ENCODE measurements at places on chromosomes 2 and 18.

- no peak for DNase-seq
Observed at GRCh38 chr2:223870840-223871611, 33.6 kb upstream of the AP1S3 start.

- DNase-seq = peak; percentile 50
Observed at GRCh38 chr2:51734115-51734514, 702.2 kb upstream of the NRXN1 start.

- DNase-seq = no peak
Observed at GRCh38 chr2:182324665-182325064, 102.2 kb downstream of the PDE1A start.

GRCh38 chr2:51158251-51158650 lies 126.3 kb upstream of the NRXN1 start:
- no peak for DNase-seq

DNA sequence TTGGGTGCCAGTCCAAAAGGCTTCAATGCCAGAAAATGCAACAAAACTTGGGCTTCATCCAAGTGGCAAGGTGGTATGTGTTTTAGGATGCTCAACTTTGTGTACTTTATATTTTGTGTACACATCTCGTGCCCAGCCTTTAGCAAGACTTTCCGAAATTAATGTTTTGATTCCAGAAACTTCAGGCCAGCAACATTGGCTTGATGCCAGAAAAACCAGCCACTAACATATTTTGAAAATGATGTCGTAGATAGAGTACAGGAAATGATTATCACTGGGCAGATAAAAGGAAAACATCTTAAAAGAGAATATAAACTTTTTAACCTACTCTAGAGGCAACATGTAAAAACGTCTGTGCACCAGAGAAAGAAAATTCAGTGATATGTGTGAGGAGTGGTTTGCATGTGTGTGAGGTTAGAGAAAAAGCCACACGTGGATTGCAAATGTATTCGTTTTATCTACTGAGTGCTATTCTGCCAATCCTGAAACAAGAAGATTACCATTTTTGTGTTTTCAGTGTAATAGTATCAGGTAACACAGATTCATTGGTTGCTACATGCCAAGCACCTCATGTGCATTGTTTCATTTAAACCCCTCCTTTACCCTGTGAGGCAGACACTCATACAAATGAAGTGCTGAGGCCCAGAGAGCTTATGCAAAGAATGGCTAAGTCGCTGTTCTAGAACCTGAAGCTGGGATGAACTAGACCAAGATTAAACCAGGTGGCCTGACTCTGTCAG lies 264.8 kb downstream of the C1D start:
- DNase-seq = no peak

DNA sequence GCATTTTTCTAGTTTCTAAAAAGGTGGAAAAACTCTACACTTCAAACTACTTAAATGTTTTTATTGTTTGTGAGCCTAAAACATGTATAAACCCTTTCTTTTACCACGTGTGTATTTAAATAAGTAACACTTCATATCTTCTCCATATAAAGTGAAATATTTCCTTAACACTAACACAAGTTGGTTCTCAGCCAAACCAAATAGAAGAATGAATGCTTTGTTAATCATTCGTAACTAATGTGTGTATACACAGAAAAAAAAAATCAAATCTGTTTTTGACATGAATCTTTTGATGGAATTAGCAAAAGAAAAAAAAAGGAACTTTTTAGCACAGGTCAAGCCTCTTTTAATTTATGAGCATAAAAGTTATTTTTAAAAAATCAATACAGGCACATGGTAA lies 89.3 kb downstream of the EHBP1 start:
- DNase-seq = peak; percentile 46

DNA sequence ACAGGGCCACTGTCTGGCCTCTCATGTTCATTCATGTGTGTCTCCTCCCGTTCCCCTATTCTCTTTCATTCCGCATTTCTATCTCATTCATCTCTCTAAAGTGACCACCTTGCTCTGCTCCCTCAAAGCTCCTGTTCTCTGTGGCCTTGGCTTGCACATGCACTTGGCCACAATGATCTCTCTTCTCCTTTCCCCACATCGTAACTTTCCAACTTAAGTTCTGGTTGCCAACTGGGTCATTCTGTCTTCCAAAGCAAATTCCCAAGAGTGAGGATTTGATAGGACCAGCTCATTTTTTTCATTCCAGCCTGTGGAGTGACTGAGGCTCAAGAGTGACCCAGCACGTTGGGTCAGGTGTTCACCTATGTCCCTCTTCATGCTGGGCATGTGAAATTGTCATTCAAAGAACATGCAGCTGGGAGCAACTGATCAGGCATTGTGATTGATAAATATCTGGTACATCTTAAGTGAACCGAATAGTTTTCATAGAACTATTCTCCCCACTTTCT lies 14.3 kb upstream of the ITGA6 start:
- DNase-seq = no peak

DNA sequence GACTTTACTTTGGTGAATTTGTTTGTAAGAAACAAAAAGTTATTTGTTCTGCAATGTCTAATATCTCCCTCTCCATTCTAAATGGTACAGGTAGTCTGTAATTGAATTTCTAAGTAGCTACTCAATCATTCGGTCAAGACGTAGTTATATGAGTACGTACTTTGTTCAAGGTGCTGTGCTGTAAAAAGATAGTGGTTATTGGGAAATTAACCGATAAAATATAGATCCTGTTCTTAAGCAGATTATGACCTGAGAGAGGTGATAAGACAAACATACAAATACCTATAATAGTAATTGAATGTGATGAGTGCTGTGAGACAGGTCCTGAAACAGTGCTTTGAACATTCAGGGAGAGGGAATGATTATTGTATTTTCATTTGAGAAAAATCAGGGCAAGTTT lies 7.1 kb downstream of the NCOA1 start:
- peak; percentile 70 for DNase-seq

GRCh38 chr2:68046224-68046623 lies 16.6 kb downstream of the C1D start:
- DNase-seq = no peak

- DNase-seq = no peak
Observed at GRCh38 chr2:73018188-73018825, 53.2 kb downstream of the SFXN5 start.

DNA sequence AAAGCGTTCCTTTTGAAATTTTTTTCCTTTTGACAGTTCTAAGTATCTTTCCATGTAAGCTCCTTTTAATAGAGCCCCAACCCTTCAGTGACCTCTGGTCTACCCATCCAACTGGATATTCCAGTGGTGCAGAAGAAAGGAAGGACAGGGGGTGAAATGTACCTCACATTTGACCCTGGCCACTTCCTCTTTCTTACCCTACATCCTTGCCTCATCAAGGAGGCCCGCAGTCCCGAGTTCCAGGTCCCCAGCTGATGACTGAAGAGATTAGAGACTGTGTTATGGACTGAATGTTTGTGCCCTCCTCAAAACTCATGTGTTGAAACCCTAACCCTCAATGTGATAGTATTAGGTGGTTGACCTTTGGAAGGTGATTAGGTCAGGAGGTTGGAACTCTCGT lies 158.1 kb downstream of the RBM43 start:
- DNase-seq = no peak

Measured in small intestine (tissue), 16 donors.